MG63 (cell line): ENCODE measurements at places on chromosomes 6 and 20. TPM values are rescaled to one million over a fixed set of nuclear protein-coding genes. Genes with fewer than 3 reads are reported as not detected.

- DNase-seq: no peak
These were observed 185.8 kb upstream of the MAN1A1 start for GRCh38 chr6:119535332-119535731.

DNA sequence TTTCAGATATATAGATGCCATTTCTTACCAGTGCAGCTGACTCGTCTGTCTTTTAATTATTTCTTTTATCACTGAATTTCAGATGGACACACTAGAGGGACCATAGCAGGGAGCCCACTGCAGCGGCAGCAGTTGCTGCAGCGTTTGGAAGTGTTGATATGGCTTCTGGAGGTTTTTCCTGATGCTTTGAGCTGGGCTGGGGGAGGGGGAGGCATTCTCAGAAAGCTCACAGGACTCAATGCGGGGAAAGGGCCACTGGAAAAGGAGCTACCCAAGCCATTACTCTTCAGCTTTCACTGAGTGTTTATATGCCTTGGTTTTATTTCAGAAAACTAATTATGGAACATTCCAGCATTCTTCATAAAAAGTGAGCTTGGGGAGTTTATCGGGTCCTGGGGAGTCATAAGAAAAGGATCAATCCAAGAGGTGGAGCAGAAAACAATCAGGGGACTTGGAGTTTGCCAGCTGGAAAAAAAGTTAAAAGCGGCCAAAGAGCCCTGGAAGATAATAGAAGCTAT, 740.4 kb upstream of the FLRT3 start:
- DNase-seq: no peak

DNA sequence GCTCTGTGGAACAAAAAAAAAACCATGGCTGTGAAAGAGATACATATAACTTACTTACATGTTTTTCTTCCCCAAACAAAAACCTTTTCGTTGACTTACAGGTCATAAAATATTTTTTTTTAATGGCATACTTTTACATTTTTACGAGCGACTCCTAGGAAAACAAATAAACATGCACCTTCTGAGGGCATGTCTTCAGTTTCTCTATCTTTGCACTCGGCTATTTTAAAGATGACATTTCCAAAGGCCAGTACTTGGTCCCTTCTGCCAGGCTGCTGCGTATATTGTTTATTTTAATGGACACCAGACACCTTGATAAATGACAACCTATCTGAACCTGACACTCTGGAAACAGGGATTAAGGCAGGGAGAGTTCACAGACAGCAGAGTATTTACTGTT, 49.4 kb downstream of the PIGU start:
- no peak for DNase-seq

Gene EYA2
- 27.0 and 37.0 TPM in 2 replicates for total RNA-seq

GRCh38 chr6:148491638-148492251, 149.1 kb downstream of the SASH1 start:
- DNase-seq: no peak
